ENCODE measurements at places on chromosomes 13 and 19. TPM values are rescaled to one million over a fixed set of nuclear protein-coding genes. Genes with fewer than 3 reads are reported as not detected.

The EEF1AKMT1 gene
- total RNA-seq, result 11.3 TPM

The ACP7 gene
- total RNA-seq, result 0.29 TPM

The TDRD12 gene
- total RNA-seq, result 0.24 TPM

The KRTDAP gene
- 2.0 TPM for total RNA-seq

GRCh38 chr19:45883881-45884681 is 1.9 kb downstream of the IRF2BP1 start:
- H3K36me3 ChIP-seq, result peaks cover 5% of the 10 kb centered on the region
- H3K27ac ChIP-seq, result peak overlapping the region; percentile 98
- peaks cover 27% of the 10 kb centered on the region for H3K4me1 ChIP-seq
- peak overlapping the region; percentile 94 for H3K4me3 ChIP-seq

DNA sequence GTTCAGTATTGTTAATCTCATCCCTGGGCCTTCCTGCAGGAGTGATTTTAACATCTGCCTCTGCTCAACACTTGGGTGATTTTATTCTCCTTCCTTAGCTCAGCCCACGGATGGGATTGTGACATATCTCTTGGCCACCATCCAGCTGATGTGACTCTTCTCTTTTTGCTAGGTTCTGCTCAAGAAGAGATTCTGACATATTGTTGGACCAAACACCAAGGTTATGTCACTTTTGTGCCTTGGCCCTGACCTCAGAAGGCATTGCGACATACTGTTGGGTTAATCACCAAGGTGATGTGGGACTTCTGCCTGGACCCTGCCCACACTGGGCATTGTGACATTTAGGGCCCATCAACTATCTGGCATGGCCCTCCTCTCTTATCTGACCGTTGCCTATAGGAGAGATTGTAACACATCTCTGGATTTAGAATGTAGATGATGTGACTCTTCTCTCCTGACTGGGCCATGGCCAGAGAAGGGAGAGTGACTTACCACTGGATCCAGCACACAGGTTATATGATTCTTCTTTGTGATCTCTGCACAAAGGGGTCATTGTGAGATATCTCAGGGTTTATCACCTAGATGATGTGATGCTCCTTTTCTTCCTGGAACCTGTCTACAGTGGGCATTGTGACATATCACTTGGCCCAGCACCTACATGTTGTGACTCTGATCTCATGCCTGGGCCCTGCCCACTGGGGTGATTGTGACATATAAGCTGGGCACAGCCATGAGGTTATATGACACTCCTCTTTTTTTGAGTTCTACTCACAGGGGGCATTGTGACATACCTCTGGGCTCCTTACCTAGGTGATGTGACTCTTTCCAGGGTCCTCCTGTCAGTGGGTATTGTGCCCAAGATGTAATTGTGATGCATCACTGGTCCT is 88.8 kb downstream of the ZNF429 start:
- no peaks in the 10 kb centered on the region for H3K36me3 ChIP-seq
- no peak overlapping the region for H3K4me3 ChIP-seq
- no peak overlapping the region for H3K27ac ChIP-seq
- no peaks in the 10 kb centered on the region for H3K4me1 ChIP-seq

GRCh38 chr19:23855676-23856075 is 59.0 kb upstream of the ZNF726 start:
- H3K27ac ChIP-seq, result no peak overlapping the region
- H3K27me3 ChIP-seq, result no peaks in the 10 kb centered on the region
- H3K4me1 ChIP-seq, result no peaks in the 10 kb centered on the region
- no peak for DNase-seq
- H3K36me3 ChIP-seq, result peaks cover 6% of the 10 kb centered on the region
- H3K4me3 ChIP-seq, result no peak overlapping the region

DNA sequence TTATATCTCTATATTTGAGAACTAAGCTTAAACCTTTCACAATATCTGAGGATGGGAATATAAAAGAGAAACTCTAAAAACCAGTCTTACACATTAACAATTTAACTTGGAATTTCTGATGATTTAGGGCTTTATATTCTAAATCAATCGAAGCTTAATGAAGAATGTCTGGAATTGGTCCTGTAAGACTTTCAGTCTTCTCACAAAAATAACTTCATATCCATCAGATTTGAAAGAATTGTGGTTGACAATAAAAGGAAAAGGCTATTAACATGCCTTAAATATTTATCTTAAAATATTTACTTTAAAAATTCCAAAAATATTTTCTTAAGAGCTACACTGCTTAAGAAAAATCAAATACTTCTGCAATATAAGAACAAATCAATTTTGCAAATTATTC is 27.3 kb downstream of the MYCBP2 start:
- no peaks in the 10 kb centered on the region for H3K27me3 ChIP-seq
- H3K27ac ChIP-seq, result no peak overlapping the region
- H3K4me3 ChIP-seq, result no peak overlapping the region
- H3K36me3 ChIP-seq, result peaks cover 9% of the 10 kb centered on the region
- DNase-seq, result no peak

DNA sequence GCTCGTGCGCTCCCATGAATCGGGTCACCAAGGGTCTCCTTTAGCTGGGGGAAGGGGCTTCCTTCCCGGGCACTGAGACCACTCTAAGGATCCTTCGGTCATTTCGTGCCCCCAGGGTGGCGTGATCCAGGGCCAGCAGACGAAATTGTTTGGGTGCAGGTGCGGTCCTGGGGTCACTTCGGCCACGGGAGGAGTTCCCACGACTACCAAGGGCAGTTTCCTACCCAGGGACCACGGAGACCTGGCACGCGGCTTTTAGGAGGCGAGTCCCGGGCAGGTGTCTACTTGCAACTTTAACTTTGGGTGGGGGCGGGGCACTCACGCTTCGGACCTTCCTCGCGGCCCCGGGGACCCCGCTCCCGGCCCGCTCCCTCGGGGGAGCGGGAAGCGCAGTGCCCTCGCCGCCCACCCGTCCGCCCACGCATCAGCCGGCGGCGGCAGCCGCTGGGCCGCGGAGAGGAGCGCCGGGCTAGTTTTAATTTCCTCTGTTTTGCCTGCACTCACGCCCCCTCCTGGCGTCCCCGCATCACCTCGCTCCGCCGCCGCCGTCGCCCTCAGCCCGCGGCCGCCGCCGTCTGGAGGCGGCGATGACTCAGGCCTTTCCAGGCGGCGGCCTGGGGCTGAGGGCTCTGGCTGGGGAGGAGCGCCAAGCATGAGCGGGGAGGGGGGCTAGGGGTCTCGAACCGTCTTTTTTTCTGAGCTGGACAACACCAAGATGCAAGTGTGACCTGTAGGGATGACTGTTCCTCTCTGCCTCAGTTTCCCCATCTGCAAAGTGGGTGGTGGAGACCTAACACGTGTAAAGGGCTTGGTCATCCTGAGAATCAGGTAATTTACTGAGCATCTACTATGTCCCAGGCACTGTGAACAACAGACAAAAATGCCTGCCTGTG is 21.8 kb downstream of the OLFM2 start:
- peaks cover 5% of the 10 kb centered on the region for H3K27me3 ChIP-seq
- DNase-seq, result peak; percentile 83
- H3K4me3 ChIP-seq, result peak overlapping the region; percentile 84
- H3K36me3 ChIP-seq, result no peaks in the 10 kb centered on the region
- peak overlapping the region; percentile 49 for H3K27ac ChIP-seq
- peaks cover 13% of the 10 kb centered on the region for H3K4me1 ChIP-seq

- H3K27ac ChIP-seq, result peak overlapping the region; percentile 70
- peak overlapping the region; percentile 71 for H3K4me3 ChIP-seq
- peaks cover 25% of the 10 kb centered on the region for H3K4me1 ChIP-seq
- peaks cover 29% of the 10 kb centered on the region for H3K27me3 ChIP-seq
- H3K36me3 ChIP-seq, result no peaks in the 10 kb centered on the region
- no peak for DNase-seq
Observed at GRCh38 chr19:55549500-55550320, 4.4 kb upstream of the SBK3 start.

Data from type B pancreatic cell (in vitro differentiated cells).